Esophagus squamous epithelium (tissue), 5 donors: ENCODE measurements at places on chromosomes 6 and 20.

GRCh38 chr6:35363293-35363750 is 21.0 kb downstream of the PPARD start:
- no peak for DNase-seq

GRCh38 chr6:133034509-133035206 is 206.5 kb upstream of the EYA4 start:
- no peak for DNase-seq

GRCh38 chr6:163311830-163312229 is 102.7 kb upstream of the QKI start:
- DNase-seq = no peak

GRCh38 chr20:38108438-38108985 is 56.6 kb downstream of the TGM2 start:
- no peak for DNase-seq

GRCh38 chr6:156816505-156816904 is 39.3 kb downstream of the ARID1B start:
- no peak for DNase-seq

GRCh38 chr6:139779988-139780774 is 405.7 kb upstream of the CITED2 start:
- DNase-seq = no peak

DNA sequence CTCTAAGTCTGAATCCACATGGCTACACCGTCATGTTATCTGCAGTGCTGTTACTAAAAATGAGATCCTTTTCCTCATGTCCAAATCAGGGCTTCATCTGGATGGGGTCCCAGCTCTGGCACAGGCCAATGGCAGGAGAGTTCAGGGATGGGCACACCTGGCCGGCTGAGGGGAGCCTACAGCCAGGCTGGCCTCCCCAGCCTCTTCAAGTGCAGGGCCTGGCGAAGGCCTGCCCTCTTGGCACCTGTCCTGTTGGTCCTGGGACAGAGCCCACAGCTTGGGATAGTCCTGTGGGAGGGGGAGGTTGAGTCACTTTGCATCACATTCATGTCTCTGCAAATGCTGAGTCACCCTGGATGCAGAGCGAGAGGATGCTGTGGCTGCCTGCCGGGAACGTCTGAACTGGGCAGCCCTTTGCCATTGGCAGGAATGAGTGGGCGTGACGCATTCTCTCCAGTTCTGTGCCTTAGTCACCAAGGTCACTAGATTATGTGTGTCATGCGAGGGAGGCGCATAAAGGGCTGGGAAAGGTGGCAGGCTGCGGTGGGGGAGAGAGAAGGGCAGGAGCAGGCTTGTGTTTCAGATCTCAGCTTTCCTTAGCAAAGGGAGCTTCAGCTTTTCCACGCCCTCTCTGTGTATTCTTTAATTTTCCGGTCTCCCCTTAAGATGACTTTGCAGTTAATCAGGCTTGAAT is 223.2 kb upstream of the ECI2 start:
- peak; percentile 16 for DNase-seq

- DNase-seq = no peak
Observed at GRCh38 chr6:28634411-28634760, 108.7 kb downstream of the GPX5 start.

GRCh38 chr20:55540486-55540885 is 464.8 kb downstream of the CBLN4 start:
- no peak for DNase-seq

DNA sequence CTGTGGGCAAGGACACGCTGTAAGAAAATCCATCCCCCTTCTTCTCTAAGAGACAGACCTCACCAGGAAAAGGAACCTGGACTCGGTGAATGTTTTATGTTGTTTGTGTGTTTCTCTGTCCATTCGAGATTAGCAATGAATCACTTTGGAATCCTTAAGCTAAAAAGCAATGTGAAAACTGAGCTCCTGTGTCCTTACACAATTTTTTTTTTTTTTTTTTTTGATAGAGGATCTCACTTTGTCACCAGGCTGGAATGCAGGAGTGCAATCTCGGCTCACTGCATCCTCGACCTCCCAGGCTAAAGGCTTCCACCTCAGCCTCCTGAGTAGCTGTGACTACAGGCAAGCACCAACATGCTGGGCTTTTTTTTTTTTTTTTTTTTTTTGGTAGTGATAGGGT is 32.1 kb downstream of the BFSP1 start:
- no peak for DNase-seq

- no peak for DNase-seq
Observed at GRCh38 chr6:66993272-66993671, 1286.2 kb upstream of the EYS start.

DNA sequence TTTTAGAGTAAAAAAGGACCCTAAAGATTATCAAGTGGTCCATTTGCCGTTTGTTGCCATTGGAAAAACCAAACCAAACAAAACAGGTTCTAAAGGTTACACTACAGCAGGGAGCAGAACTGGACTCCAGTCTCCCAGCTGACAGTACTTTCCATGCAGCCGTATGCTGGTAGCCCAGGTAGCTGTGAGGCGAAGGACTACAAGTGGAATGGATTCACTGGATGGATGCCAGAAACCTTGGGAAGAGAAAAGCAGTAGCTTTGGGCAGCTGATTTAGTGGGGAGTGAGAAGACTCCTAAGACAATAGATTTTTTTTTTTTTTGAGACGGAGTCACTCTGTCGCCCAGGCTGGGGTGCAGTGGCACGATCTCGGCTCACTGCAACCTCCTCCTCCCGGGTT is 88.3 kb downstream of the SASH1 start:
- no peak for DNase-seq

DNA sequence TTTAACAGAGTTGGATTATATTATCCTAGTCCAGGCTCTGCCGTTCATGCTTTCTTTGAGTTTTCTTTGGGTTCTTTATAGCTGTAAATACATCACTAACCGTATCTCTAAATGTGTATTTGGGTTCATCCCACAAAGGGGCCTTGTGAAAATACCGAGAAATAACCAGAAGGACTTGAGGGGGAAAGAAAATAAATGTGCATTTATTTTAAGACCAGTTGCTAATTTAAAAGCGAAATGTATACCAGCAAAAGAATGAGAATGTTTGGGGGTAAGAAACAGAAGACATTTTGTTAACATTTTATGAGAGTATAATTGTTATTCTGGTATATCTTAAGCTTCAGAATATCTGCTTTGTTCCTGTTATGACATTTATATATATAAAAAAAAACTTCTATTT is 38.9 kb downstream of the LRRN4 start:
- no peak for DNase-seq

DNA sequence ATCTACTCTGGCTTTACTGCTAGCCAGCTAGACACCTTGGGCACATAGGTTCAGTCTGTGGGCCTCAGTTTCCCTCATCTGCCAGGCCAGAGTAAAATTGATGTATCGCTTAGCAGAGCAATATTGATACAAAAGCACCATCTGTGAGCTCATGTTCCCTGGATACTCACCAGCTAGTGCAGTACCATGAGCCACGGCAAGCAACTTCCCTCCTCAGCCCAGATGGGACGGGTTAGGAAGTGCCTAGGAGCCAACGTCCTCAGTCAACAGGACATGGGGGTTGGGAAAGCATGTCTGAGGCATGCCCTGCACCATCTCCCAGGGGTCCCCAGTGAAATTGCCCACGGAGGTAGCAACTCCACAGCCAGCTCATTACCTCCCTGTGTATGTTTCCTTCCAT is 258.3 kb downstream of the ANKRD60 start:
- no peak for DNase-seq
